ENCODE measurements at places on chromosomes 11 and 22. TPM values are rescaled to one million over a fixed set of nuclear protein-coding genes. Genes with fewer than 3 reads are reported as not detected.

DNA sequence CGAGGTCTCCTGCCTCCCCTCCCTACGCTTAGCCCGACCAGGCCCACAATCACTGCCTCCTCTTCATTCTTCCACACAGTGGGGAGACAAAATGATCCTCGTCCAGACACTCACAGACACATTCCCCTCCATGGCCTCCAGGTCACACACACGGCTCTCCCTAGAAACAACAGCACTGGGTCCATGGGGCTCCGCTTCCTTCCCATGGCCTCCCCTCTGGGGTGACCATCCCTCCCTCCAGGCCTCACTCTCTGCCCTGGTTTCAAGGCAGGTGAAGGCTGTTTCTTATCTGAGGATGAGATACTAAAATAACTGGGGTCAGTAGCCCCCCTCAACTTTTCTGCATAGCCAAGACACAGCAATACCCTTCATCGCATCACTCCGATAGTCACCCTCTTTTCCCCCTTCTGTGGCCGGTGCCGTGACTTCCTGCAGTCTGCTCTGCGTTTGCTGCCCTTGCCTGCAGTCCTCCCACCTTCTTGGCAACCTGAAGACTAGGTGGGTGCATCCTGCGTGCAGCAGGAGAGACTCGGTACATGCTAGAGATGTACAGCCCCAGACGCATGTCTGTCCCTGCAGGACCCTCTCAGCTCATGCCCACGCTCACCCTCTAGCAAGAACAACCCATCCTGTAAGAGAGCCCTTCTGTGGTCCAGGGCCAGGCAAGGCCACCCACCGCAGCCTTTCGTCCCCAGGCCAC, 55.8 kb downstream of the CD6 start:
- H3K4me1 ChIP-seq, result peaks cover 73% of the 10 kb centered on the region
- H3K27ac ChIP-seq, result peak overlapping the region; percentile 93
- peak; percentile 55 for DNase-seq
- H3K4me3 ChIP-seq, result peak overlapping the region; percentile 83
- H3K27me3 ChIP-seq, result no peaks in the 10 kb centered on the region

DNA sequence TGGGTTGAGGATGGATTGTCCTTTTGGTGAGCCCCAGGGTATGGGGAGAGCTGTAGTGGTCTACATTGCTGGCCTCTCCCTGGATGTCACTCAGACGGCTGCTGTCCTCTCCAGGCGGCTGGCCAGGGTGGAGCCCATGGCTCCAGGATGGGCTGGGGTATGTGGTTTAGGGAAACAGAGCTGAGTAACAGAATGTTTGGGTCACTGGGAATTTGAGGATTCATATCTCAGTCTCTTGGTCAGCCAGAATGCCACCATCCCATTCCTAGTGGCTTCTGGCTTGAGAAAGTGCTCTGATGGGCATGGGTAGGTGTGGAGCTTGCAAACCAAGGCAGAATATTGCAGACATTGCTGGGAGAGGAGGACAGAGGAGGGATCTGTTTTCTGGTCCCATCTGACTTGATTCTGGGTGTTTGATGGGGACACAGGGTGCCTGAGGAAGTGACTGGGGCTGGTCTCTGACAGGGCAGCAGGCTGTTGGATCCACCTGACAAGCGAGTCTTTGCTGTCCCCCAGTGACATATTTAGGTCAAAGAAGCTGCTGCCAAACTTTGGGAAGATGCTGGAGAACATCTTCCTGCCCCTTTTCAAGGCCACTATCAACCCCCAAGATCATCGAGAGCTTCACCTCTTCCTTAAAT, 41.4 kb downstream of the AMPD3 start:
- peaks cover 20% of the 10 kb centered on the region for H3K36me3 ChIP-seq
- no peak for DNase-seq
- no peak overlapping the region for H3K4me3 ChIP-seq
- H3K4me1 ChIP-seq, result no peaks in the 10 kb centered on the region

- H3K36me3 ChIP-seq, result peaks cover 34% of the 10 kb centered on the region
- H3K4me3 ChIP-seq, result no peak overlapping the region
- H3K27ac ChIP-seq, result peak overlapping the region; percentile 74
- no peak for DNase-seq
Measured at GRCh38 chr22:27868732-27869282, 50.2 kb downstream of the PITPNB start.

DNA sequence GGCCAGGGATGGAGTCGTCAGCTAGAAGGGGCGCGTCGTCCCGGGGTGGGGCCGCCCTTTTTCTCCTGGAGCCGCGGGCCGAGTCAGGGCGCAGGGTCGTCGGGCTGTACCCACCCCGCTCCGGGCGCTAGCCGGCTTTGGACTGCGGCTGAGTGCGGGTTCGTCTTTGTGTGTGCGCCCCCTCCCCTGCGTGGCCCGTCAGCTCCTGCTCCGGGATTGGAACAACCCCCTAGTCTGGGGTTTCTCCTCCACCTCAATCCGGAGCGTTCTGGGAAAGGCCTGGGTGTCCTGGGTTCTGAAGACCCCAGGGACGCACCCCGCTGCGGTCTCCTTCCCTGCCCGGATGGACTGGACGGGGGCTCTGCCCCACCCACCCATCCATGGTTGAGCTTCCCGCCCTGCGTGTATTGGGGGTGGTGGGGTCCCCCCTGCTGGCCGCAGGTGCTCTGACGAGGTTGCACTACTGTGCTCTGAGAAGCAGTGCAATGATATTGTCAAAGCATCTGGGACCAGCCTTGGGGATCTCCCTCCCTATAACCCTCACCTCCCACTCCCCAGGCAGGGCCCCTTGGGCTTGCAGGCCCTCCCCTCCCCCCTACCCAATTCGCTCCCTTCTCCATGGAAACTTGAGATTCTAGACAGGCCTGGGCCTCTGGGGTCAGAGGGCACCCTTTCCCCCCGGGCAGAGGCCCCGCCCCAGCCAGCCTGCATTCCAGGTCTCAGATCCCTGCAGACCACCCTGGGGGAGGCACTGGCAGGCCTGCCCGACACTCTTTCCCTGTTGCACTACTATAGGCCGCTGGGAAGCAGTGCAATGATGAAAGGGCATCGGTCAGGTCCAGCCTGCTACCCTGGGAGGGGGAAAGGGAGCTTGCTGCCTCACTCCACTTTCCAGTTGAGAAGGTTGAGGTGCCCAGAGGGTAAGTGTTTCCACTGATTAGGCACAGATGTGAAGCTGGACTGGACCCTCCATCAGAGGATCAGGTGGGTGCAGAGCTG, 10.7 kb downstream of the SDF2L1 start:
- H3K27me3 ChIP-seq, result no peaks in the 10 kb centered on the region
- peak overlapping the region; percentile 88 for H3K27ac ChIP-seq
- H3K4me1 ChIP-seq, result peaks cover 27% of the 10 kb centered on the region
- peaks cover 27% of the 10 kb centered on the region for H3K36me3 ChIP-seq
- DNase-seq, result no peak
- peak overlapping the region; percentile 90 for H3K4me3 ChIP-seq

- peaks cover 8% of the 10 kb centered on the region for H3K36me3 ChIP-seq
- no peak overlapping the region for H3K4me3 ChIP-seq
- no peak overlapping the region for H3K27ac ChIP-seq
- DNase-seq, result no peak
- H3K27me3 ChIP-seq, result no peaks in the 10 kb centered on the region
- H3K4me1 ChIP-seq, result peaks cover 12% of the 10 kb centered on the region
Measured at GRCh38 chr11:46451759-46452158, 60.2 kb upstream of the CHRM4 start.

- DNase-seq, result no peak
- H3K27ac ChIP-seq, result no peak overlapping the region
- no peaks in the 10 kb centered on the region for H3K27me3 ChIP-seq
Measured at GRCh38 chr11:134181707-134182106, 42.1 kb downstream of the NCAPD3 start.

GRCh38 chr11:95891423-95892170, 32.3 kb downstream of the MTMR2 start:
- H3K4me3 ChIP-seq, result no peak overlapping the region
- H3K4me1 ChIP-seq, result peaks cover 14% of the 10 kb centered on the region
- no peak overlapping the region for H3K27ac ChIP-seq
- no peak for DNase-seq
- H3K36me3 ChIP-seq, result peaks cover 4% of the 10 kb centered on the region
- H3K27me3 ChIP-seq, result no peaks in the 10 kb centered on the region

GRCh38 chr11:13924801-13925327, 37.7 kb upstream of the SPON1 start:
- no peaks in the 10 kb centered on the region for H3K36me3 ChIP-seq
- H3K27ac ChIP-seq, result peak overlapping the region; percentile 40
- H3K4me3 ChIP-seq, result no peak overlapping the region
- H3K4me1 ChIP-seq, result peaks cover 37% of the 10 kb centered on the region

DNA sequence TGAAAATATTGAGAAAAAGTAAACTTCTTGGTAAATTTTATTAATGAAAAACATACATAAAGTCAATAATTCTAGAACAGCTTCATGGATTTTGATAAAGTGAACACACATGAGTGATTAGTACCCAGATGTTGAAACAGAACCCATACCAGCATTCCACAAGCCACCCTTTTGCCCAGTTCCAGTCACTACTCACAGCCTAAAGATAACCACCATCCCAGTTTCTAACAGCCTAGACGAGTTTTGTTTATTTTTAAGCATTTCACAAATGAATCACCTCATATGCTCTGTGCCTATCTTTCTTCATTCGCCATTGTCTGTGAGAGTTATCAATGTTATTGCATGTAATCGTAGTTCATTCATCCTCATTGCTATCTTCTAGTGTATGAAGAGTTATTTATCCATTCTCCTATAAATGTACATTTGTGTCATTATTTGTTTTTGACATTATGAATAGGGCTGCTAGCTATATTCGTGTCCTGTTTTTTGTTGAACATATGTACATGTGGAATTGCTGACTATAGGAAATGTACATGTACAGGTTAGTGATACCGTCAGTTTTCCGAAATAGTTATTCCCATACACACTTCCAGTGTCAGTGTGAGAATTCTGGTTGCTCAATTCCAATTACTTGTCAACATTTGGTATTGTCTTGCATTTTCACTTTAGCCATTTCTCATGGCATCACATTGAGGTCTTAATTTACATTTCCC, 44.5 kb upstream of the TEAD1 start:
- no peaks in the 10 kb centered on the region for H3K36me3 ChIP-seq
- DNase-seq, result no peak
- no peak overlapping the region for H3K4me3 ChIP-seq

DNA sequence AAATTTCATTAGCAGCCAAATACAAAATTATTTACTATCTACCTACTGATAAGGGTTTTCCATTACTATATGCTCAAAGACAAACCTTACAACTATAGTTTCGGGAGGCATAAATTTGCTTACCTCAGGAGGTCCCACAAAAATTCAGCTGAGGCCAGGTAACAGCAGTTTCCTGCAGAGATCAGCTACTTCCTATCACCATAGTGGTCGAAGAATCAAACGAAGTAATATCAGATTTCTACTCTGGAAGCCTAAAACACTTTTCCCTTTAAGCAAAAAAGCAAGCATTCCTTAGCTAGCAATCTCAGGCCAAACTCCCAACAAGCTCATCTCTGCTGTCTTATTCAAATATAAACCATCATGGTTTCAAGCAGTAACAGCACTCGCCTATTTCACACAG, 3.1 kb downstream of the NAP1L4 start:
- peaks cover 42% of the 10 kb centered on the region for H3K4me1 ChIP-seq
- peak overlapping the region; percentile 96 for H3K4me3 ChIP-seq
- H3K27ac ChIP-seq, result peak overlapping the region; percentile 99
- no peaks in the 10 kb centered on the region for H3K27me3 ChIP-seq

- H3K4me3 ChIP-seq, result no peak overlapping the region
- peaks cover 12% of the 10 kb centered on the region for H3K36me3 ChIP-seq
Measured at GRCh38 chr11:18578975-18579598, 9.4 kb downstream of the UEVLD start.

DNA sequence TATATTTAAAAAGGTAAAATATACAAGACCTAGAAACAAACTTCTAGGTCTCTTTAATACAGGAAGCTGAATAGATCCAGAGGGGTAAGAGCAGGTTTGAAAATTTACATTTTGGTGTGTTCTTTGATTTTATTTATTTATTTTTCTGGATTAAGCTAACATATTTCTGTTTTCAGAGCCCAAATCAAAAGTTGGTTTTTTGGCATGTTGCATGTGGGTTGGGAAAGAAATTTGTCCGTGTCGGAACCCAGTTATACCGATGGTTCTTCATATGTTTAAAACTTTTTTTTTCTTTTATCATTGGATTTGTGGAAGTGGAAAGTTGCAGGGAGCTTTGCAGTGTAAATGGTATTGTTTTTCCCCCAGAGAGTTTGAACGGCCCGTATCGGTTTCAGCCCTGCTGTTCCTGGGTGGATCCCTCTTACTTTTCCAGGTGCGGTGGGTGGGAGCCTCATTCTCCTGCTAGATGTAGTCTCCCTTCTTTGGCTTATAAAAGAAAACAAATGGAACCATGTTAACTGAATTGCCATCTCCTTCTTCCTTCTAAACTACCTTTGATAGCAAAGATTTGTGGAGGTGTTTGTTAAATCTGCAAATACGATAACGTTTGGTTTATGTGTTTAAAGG, 746 bp downstream of the CTNND1 start:
- H3K4me1 ChIP-seq, result peaks cover 25% of the 10 kb centered on the region
- no peaks in the 10 kb centered on the region for H3K27me3 ChIP-seq
- peaks cover 4% of the 10 kb centered on the region for H3K36me3 ChIP-seq
- H3K27ac ChIP-seq, result no peak overlapping the region

GRCh38 chr11:67429038-67429668, 859 bp downstream of the RPS6KB2 start:
- peaks cover 30% of the 10 kb centered on the region for H3K4me1 ChIP-seq
- DNase-seq, result no peak
- H3K4me3 ChIP-seq, result peak overlapping the region; percentile 96
- peaks cover 3% of the 10 kb centered on the region for H3K27me3 ChIP-seq
- H3K36me3 ChIP-seq, result peaks cover 9% of the 10 kb centered on the region

- H3K27ac ChIP-seq, result no peak overlapping the region
- H3K36me3 ChIP-seq, result no peaks in the 10 kb centered on the region
- H3K4me3 ChIP-seq, result no peak overlapping the region
- no peaks in the 10 kb centered on the region for H3K4me1 ChIP-seq
- H3K27me3 ChIP-seq, result peaks cover 5% of the 10 kb centered on the region
Measured at GRCh38 chr22:32994041-32994830, 63.9 kb downstream of the SYN3 start.

DNA sequence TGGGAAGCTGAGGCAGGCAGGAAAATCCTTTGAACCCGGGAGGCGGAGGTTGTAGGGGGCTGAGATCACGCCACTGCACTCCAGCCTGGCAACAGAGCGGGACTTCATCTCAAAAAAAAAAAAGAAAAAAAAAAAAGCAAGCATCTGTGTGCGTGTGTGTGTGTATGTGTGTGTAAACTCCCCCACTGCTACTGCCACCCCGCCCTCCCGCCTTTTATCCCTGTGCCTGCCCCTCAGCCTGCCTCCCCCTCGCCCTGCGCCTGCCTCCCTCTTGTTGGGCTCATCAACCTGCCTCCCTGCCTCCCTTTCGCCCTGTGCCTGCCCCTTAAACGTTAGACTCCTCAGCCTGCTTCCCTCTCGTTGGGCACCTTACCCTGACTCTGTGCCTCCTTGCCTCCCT, 18.0 kb downstream of the TMEM258 start:
- H3K4me3 ChIP-seq, result no peak overlapping the region
- DNase-seq, result no peak
- peaks cover 16% of the 10 kb centered on the region for H3K27me3 ChIP-seq
- no peak overlapping the region for H3K27ac ChIP-seq
- H3K36me3 ChIP-seq, result no peaks in the 10 kb centered on the region

GRCh38 chr11:101126551-101127196, 2.9 kb downstream of the PGR start:
- H3K36me3 ChIP-seq, result no peaks in the 10 kb centered on the region
- no peak for DNase-seq
- H3K4me1 ChIP-seq, result peaks cover 4% of the 10 kb centered on the region

The ROBO4 gene
- not detected for total RNA-seq

The SBF1 gene
- 101 TPM for total RNA-seq

The FJX1 gene
- total RNA-seq, result 2.5 TPM

The TSGA10IP gene
- not detected for total RNA-seq

The LSP1 gene
- total RNA-seq, result 147 TPM

The SERHL2 gene
- total RNA-seq, result 2.1 TPM

The ATXN10 gene
- 124 TPM for total RNA-seq

The DUSP8 gene
- 1.5 TPM for total RNA-seq

The LRRC56 gene
- total RNA-seq, result 2.2 TPM

Measured in activated naive CD8-positive, alpha-beta T cell treated with anti-CD3 and anti-CD28 coated beads for 36 hours (primary cell).